ENCODE measurements at places on chromosomes 1 and 21.

GRCh38 chr1:189866606-189867005, 611.1 kb downstream of the BRINP3 start:
- no peaks in the 10 kb centered on the region for H3K36me3 ChIP-seq
- H3K4me3 ChIP-seq = no peak overlapping the region

DNA sequence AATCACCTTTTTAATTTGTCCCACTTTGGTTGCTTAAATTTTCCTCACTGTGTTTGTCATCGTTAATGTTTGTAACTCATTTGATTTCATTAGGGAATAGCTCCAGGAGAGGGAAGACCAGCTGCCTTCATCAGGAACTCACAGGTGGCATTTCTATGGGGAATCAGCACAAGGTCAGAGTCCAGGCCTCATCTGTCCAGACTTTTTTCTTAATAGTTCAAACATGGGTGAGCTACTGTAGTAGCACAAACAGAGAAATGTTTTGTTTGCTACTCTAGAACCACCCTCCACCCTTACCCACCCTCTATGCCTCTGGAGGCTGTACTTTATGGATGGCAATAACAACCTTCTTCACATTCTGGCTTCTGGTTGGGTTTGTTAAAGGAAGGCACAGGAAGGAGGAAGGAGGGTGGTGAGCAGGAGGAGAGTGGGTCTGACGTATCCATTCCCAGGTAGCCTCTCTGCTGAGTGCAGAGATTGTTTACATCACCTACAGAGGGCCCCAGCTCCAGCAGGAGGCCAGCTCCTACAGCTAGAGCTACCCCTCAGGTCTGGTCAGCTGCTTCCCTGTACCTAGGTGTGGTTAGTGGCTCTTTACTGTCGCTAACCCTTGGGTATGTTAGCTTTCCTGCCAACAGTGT, 8.1 kb upstream of the TEDDM1 start:
- no peak overlapping the region for H3K4me3 ChIP-seq
- H3K27ac ChIP-seq = no peak overlapping the region
- DNase-seq = no peak
- H3K36me3 ChIP-seq = no peaks in the 10 kb centered on the region
- H3K27me3 ChIP-seq = peaks cover 9% of the 10 kb centered on the region
- no peaks in the 10 kb centered on the region for H3K4me1 ChIP-seq

DNA sequence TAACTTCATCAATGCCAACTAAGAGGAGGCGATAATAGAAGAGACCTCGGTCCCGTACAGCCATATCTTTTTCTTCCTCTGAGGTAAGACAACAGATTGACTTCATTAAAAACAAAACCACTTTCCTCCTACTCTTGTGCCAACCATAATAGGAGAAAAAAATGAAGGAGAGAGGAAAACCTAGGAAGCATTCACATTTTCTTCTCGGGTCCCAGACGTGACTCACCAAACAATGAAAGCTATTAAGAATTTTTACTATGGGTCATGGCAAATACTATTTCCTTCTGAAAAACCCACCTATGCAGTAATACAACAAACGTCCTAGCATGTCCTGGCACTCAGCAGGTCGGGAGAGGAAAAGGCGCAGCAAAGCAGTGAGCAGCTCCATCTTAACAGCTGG, 8.6 kb upstream of the BCL2L15 start:
- H3K27ac ChIP-seq = no peak overlapping the region
- H3K4me1 ChIP-seq = no peaks in the 10 kb centered on the region
- H3K27me3 ChIP-seq = no peaks in the 10 kb centered on the region
- peaks cover 56% of the 10 kb centered on the region for H3K36me3 ChIP-seq
- no peak for DNase-seq
- H3K4me3 ChIP-seq = no peak overlapping the region

- H3K27me3 ChIP-seq = no peaks in the 10 kb centered on the region
- no peaks in the 10 kb centered on the region for H3K36me3 ChIP-seq
- no peak for DNase-seq
- no peak overlapping the region for H3K27ac ChIP-seq
- H3K4me3 ChIP-seq = no peak overlapping the region
These were observed 110.0 kb downstream of the APP start for GRCh38 chr21:26060335-26061115.

GRCh38 chr1:247906504-247907047, 11.2 kb downstream of the OR2W3 start:
- H3K36me3 ChIP-seq = no peaks in the 10 kb centered on the region
- no peak overlapping the region for H3K27ac ChIP-seq
- no peak for DNase-seq
- no peaks in the 10 kb centered on the region for H3K27me3 ChIP-seq
- H3K4me3 ChIP-seq = peak overlapping the region; percentile 43

DNA sequence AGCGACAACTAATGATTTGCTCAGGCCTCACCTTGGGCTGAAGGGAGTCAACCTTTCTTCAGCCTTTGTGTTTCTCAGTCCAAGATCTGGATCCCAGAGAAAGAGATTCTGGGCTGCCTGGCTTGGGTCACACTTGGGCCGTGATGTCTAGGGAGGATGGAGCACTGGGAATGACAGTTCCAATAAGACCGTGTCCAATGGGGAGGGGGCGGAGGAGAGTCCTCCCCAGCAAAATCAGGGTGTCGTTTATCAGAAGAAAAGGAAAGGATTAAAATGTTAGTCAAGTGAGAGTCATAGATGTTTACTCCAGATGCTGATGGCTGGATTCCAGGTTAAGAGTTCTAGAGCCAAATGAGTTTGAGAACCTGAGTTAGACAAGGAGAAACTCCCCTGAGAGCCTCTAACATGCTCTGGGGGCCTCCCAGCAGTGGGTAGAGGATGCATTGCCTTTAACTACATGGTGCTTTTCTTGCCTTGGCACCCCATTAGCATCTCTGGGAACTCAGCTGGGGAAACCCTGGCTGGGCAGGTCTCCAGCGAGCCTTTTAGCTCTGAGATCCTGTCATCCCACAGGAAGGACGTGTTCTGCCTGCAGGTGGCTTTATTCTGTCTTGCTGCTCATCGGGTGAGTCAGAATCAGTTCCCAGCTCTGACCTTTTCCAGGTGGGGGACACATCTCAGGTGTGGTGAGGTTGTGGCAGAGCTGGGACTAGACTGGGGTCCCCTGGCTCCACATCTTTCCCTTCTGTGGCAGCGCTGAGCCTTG, 22.2 kb downstream of the NIPAL3 start:
- no peaks in the 10 kb centered on the region for H3K4me1 ChIP-seq
- no peak overlapping the region for H3K27ac ChIP-seq
- peaks cover 30% of the 10 kb centered on the region for H3K36me3 ChIP-seq
- no peak overlapping the region for H3K4me3 ChIP-seq
- H3K27me3 ChIP-seq = no peaks in the 10 kb centered on the region
- DNase-seq = no peak

DNA sequence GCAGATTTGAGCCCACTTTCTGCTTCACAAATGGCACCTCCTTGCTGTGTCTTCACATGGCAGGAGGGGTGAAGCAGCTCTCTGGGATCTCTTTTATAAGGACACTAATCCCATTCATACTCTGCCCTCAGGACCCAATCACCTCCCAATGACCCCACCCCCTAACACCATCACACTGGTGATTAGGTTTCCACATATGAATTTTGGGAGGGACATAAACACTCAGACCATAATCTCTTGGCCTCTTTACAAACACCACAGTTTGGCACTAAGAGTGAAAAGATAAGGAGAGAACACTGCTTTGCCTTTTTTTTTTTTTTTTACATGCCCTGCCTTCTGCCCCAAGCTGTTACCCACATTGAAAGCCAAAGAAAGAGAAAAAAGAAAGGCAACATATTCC, 166.2 kb upstream of the NFIA start:
- no peak overlapping the region for H3K27ac ChIP-seq
- no peaks in the 10 kb centered on the region for H3K27me3 ChIP-seq
- DNase-seq = no peak
- no peaks in the 10 kb centered on the region for H3K36me3 ChIP-seq
- no peaks in the 10 kb centered on the region for H3K4me1 ChIP-seq
- no peak overlapping the region for H3K4me3 ChIP-seq

- no peak for DNase-seq
- no peaks in the 10 kb centered on the region for H3K36me3 ChIP-seq
- no peak overlapping the region for H3K4me3 ChIP-seq
- H3K27ac ChIP-seq = peak overlapping the region; percentile 25
These were observed 17.7 kb upstream of the ADGRB2 start for GRCh38 chr1:31781756-31782371.

DNA sequence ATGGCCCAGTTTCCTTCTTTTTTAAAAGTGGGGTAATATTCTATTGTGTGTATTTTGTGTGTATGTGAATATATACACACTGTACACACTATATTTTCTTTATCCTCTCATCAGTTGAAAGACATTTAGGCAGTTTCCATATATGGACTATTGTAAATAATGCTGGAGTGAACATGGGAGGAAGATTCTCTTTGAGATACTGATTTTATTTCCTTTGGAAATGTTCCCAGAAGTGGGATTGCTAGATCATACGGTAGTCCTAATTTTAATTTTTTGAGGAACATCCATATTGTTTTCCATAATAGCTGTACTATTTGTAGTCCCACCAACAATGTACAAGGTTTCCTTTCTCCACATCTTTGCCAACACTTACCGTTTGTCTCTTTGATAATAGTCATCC, 51.0 kb downstream of the F3 start:
- no peak overlapping the region for H3K27ac ChIP-seq
- H3K36me3 ChIP-seq = peaks cover 20% of the 10 kb centered on the region
- no peak overlapping the region for H3K4me3 ChIP-seq
- DNase-seq = no peak

DNA sequence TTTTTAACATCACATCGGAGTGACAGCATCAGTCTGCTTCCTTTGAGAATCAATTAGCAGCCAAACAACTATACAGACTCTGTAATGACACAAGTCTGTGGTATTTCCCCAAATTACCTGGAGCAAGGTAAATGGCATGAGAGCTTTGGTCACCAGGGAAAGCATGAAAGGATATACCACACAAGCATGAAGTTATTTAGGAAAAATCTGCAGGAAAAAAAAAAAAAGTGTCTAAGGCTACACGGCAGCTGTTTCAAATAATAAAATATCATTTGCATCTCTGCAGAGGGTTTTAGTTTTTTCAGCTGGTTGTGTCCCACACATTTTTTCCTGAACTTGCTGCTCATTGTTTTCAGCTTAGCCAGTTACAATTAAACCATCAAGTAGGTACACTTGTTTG, 234.7 kb downstream of the TTLL7 start:
- no peaks in the 10 kb centered on the region for H3K27me3 ChIP-seq
- H3K27ac ChIP-seq = no peak overlapping the region
- DNase-seq = no peak

- peaks cover 2% of the 10 kb centered on the region for H3K36me3 ChIP-seq
- DNase-seq = no peak
- no peak overlapping the region for H3K27ac ChIP-seq
- no peaks in the 10 kb centered on the region for H3K27me3 ChIP-seq
These were observed 77.0 kb upstream of the TLR5 start for GRCh38 chr1:223219846-223220610.

DNA sequence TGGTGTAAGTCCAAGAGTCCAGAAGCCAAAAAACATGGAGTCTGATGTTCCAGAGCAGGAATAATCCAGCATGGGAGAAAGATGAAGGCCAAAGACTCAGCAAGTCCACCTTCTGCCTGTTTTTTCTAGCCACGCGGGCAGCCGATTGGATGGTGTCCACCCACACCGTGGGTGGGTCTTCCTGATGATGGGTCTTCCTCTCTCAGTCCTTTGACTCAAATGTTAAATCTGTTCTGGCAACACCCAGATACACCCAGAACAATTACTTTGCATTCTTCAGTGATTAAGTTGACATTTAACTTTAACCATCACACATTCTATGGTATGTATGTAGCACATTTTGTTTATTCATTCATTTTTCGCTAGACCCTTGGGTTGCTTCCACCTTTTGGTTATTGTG, 944.4 kb downstream of the PLA2G4A start:
- no peaks in the 10 kb centered on the region for H3K36me3 ChIP-seq
- H3K4me1 ChIP-seq = no peaks in the 10 kb centered on the region
- H3K27me3 ChIP-seq = no peaks in the 10 kb centered on the region
- H3K4me3 ChIP-seq = no peak overlapping the region
- no peak for DNase-seq

Data from effector memory CD4-positive, alpha-beta T cell (primary cell).